Mucosa of descending colon (tissue), 3 donors: ENCODE measurements at places on chromosomes 12 and 14. TPM values are rescaled to one million over a fixed set of nuclear protein-coding genes. Genes with fewer than 3 reads are reported as not detected.

DNA sequence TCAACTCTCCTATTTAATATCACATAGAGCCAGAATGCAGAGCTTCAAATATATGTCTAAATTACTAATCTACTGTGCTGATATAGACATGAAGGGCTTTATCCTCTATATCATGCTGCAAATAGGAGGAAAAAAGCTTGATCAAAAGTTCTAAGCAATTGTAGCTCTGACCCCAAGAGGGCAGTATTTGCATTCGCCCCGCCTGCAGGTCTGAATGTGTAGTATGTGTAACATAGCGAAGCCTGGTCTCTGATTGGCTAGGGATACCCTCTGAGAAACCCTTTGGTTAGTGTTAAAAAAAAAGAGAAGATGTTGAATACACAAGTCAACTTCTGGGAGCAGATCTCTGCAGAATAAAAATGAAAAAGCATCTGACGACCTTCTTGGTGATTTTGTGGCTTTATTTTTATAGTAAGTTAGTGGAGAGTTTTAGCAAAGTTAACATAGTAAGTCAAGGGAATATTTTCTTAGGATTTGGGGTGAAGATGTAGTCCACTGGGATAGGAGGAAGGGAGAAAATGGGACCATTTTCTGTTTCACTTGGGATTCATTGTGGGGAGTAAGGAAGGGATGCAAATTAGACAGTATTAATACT is 151.6 kb upstream of the OR4E1 start:
- no peak for DNase-seq

GRCh38 chr12:50251619-50252252 is 31.6 kb downstream of the LIMA1 start:
- DNase-seq: no peak

DNA sequence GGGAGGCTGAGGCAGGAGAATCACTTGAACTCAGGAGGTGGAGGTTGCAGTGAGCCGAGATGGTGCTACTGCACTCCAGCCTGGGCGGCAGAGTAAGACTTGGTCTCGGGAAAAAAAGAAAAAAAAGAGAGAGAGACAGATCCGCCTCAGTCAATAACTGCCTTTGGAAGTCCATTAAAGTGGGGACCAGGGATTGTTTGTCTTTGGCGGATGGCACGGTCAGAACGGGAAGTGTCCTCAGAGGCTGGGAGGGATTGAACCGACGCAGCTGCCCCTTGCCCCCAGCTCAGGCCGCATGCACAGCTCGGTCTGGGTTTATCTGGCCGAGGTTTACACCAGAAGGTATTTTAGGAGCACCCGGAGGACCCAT is 54.4 kb downstream of the TESC start:
- DNase-seq: no peak

DNA sequence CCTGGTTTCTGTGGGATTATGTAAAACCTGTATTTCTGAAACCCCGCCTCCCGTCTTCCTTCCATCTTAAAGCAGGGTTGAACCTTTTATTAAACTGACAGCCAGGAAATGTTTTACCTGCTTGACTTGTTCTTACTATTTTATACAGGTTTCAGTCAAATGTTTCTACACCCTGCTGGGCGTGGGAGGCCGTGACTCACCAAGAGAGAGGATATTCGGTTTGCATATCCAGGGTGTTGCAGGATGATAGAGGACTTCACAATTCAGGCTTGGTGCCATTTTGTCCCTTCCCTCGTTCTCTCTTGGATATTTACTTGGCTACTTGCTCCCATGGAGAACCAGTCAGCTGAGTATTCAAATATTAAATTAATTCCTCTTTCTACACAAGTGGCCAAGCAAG is 69.7 kb downstream of the ARF6 start:
- peak; percentile 69 for DNase-seq

DNA sequence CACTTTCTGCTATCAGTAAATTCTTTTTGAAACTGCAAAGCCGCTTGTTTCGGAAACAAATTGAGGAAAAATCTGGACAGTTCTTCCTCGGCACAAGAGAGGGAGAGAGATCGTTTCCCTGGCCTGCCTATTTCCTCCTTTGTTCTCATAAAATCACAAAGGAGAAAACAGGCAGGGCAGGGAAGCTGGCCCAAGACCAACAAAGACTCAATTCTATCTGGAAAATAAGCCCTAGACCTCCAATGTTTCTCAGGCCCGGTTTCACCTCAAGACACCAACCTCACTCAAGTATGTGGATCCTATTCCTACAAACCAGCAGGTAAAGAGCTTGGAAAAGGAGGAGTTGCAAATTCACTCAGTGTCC is 19.5 kb downstream of the DICER1 start:
- no peak for DNase-seq

CSRP2 gene
- 13.1 TPM for total RNA-seq

DNA sequence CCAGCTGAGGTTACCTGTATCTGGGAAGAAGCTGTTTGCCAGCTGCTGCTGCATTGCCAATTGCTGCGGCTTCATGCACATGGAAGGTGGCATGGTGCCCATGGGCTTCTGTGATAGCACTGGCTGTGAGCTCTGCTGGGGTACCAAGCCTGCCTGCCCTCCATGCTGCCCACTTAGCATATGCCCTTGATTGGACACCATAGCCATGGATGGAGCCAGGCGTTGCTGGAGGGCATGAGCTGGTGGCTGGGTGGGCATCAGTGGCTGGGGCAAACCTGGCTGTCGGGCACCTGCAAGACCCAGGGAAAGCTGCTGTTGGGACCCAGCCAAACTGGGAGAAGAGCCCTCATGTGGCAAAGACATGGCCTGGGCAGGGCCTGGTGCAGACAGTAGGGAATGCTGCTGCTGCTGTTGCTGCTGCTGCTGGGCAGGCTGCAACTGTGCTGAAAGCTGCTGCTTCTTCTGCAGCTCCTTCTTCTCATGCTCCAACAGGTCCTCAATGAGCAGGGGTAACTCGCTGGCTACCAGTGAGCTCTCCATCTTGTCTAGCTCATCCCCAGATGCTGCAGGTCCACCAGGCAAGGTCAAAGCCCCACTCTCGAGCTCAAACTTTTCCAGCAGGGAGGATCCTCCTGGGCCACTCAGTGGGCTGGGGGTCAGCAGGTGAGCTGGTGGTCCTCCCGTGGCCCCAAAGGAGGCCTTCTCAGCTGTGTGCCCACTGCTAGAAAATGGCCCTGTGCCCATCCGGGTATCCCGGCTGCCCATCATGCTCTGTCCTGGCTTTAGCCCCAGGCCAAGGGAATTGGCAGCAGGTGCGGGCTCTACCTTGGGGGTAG is 18.8 kb upstream of the PRKAG1 start:
- no peak for DNase-seq

DNA sequence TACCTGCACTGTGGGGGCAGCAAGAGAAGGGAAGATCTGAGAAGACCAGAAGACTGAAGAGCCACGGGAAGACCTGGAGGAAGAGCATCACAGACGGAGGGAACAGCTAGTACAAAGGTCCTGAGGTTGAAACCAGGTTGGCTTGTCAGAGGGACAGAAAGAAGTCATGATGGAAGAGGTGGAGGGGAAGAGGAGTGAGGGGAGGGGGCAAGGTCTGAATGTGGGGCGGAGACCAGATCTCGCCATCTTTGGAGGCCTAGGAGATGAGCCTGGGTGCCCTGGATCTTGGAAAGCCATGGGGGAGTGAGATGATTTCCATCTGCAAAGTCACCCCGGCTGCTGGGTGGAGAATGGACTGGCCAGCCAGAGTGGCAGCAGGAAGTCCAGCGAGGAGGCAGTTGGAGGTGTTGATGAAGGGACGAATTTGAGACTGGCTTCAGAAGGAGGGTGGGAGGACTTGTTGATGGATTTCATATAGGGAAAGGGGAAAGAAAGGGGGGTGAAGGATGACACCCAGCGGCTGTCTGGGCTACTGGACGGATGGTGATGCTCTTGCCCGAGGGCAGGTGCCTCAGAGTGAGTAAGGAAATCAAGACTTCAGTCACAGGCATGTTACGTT is 14.6 kb upstream of the UBC start:
- peak; percentile 53 for DNase-seq
